ELR (cell line): ENCODE measurements at places on chromosomes 6 and 20.

GRCh38 chr6:82396964-82397751 lies 33.5 kb downstream of the TPBG start:
- DNase-seq = peak; percentile 96

GRCh38 chr6:70684794-70685493 lies 17.3 kb downstream of the SMAP1 start:
- DNase-seq = no peak

DNA sequence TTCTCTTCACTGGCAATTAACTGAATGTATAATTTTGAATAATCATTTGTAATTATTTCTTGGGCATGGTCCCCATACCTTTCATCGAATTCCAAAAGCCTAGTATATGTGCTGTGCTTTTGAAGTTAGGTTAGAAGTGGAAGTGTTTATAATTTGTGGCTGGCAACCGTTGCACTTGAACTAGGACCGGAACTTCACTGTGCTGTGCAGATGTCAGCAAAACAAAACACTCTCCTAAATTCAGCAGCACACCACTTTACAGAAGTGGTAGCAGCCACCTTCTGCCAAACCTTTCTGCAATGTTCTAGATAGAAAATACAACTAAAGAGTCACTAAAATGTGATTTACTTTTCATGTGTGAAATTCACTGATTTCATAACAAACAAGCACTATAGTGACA lies 111.9 kb downstream of the FAM83B start:
- no peak for DNase-seq

DNA sequence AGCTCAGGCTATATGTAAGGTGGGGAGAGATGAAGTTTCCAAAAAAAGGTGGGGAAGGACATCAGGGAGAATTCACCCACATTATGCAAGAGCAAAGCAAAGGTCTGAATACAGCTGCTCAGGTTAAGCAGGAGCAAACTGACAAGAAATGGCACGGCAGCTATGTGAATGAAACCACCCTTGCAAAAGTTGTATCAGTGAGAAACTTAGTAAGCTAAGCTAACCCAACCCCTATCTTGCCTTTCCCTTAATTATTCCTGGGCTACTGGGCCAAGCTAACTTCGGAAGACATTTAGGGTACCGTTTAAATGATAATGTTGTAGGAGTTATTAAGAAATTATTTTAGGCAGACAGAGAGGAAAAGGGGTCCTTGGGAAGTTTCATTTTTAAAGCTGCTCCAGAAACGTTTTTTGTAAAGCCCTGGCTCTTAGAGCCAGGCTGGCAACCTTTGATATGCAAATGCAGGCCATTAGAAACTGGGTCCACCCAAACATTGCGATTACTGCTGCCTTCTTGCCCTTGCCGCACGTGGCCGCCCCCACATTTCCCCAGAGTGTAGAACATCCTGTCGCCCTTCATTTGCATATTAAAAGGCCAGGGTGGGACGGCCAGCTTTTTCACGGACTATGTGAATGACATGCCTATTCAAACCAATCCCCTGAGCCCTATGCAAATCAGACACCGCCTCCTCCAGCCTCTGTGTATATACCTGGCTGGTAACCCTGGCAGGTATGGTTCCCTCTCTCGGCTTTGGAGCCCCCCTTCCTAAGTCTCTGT lies 60.5 kb upstream of the SAMD5 start:
- no peak for DNase-seq

GRCh38 chr6:126010040-126010439 lies 23.7 kb downstream of the TRMT11 start:
- no peak for DNase-seq

DNA sequence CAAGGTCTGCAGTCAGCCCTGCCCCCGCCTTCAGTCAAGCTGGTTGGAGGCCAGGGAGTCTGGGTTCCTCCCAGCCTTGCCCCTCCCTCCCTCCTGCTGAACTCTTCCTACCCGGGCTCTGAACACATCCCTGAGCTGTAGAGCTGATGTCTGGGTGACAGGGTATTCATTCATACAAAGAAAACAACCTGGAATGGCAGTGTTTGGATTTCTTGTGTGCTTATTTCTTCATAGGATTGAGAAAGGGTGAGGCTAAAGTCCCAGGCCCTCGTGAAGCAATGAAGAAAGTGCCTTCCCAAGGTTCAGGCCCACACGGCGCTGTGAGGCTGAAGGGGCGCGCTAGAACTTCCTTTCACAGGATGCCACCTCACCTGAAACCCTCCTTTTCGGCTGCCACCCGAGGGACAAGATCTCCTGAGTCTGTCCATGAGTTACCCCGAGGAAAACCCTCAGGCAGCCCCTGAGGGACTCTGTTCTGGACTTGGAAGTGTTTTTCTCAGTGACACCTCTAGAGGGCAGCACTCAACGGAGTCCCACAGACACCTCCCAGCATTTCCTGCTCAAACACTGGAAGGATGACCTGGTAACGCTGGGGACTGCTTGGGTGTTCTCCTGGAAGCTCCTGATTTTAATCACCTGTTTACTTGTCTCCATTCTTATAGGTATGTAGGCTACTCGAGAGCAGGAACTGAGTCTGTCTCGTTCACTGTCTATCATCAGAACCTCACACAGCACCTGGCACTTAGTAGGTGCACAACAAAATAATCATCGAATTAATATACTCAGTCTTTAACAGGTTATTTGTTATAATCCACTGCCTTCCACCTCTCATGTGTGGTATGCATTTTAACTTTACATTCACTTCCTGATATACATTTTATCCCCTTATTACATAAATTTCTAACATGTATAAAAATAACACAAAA lies 11.8 kb upstream of the GSTA1 start:
- DNase-seq = peak; percentile 64
